ENCODE measurements at places on chromosomes 7 and 10. TPM values are rescaled to one million over a fixed set of nuclear protein-coding genes. Genes with fewer than 3 reads are reported as not detected.

The CALHM1 gene
- total RNA-seq = not detected

The MARVELD1 gene
- total RNA-seq = 24.6 TPM

DNA sequence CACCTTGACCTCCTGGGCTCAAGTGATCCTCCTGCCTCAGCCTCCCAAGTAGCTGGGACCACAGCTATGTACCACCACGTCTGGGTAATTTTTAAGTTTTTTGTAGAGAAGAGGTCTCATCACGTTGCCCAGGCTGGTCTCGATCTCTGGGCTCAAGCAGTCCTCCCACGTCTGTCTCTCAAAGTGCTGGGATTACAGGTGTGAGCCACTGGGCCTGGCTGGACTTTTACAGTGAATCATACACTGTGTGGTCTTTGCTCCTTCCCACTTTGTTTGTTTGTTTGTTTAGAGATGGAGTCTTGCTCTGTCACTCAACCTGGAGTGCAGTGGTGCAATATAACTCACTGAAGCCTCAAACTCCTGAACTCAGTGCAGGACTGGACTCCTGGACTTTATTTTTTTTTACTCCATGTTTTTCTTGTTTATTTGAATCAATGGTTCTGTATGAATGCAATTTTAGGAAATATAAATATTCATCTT is 12.5 kb downstream of the PPIA start:
- peaks cover 6% of the 10 kb centered on the region for H3K36me3 ChIP-seq
- no peak overlapping the region for H3K27ac ChIP-seq
- no peak overlapping the region for H3K4me3 ChIP-seq
- no peaks in the 10 kb centered on the region for H3K4me1 ChIP-seq
- DNase-seq = no peak
- no peaks in the 10 kb centered on the region for H3K27me3 ChIP-seq

- no peaks in the 10 kb centered on the region for H3K36me3 ChIP-seq
- DNase-seq = no peak
- no peak overlapping the region for H3K4me3 ChIP-seq
- no peak overlapping the region for H3K27ac ChIP-seq
These were observed 201.9 kb downstream of the BMPER start for GRCh38 chr7:34107276-34107675.

GRCh38 chr10:96325719-96326373 is 21.6 kb downstream of the DNTT start:
- no peaks in the 10 kb centered on the region for H3K36me3 ChIP-seq
- H3K27me3 ChIP-seq = peaks cover 3% of the 10 kb centered on the region
- H3K4me1 ChIP-seq = no peaks in the 10 kb centered on the region
- DNase-seq = no peak
- no peak overlapping the region for H3K4me3 ChIP-seq
- no peak overlapping the region for H3K27ac ChIP-seq

GRCh38 chr7:1422512-1423263 is 36.6 kb downstream of the MICALL2 start:
- no peaks in the 10 kb centered on the region for H3K36me3 ChIP-seq
- DNase-seq = no peak
- H3K4me3 ChIP-seq = no peak overlapping the region
- H3K4me1 ChIP-seq = no peaks in the 10 kb centered on the region

DNA sequence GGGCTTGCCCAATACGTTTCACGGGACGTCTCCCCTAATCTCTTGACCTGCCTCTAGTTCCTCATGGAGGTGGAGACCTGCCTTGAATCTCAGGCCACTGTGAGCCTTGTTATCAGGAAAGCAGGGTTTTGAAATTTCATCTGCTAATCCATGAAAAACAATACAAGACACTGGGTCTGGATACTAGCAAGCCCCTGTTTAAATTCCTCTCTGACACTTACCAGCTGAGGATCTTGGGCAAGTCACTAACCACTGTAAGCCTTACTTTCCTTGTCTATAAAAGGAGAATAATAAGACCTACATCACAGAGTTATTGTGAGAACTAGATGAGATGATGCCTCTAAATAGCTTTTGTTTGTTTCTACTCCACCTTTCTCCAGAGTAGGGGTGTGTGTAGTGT is 303.6 kb downstream of the FGFR2 start:
- DNase-seq = no peak
- peaks cover 22% of the 10 kb centered on the region for H3K4me1 ChIP-seq

DNA sequence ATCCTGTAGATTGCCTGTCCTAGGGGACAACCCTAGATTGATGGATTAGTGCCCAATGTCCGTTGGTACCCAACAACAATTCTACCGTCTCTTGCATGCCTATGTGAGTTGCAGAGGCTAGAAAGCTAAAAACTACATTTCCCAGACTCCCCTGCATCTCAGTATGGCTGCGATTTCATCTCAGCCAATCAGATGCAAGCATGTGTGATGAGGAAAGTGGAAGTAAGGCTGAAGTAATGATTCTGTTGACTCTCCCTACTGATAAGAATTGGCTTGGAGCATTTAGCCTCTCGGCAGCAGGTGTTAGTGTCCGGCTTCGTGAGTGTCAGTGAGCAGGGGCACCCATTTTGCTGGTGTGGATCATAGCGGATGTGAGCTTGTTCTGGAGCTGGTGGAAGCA is 171.9 kb downstream of the FGFR2 start:
- H3K27ac ChIP-seq = peak overlapping the region; percentile 75
- no peak overlapping the region for H3K4me3 ChIP-seq
- DNase-seq = no peak

- no peaks in the 10 kb centered on the region for H3K36me3 ChIP-seq
- no peak for DNase-seq
- H3K27me3 ChIP-seq = no peaks in the 10 kb centered on the region
- H3K27ac ChIP-seq = no peak overlapping the region
These were observed 30.4 kb upstream of the TARP start for GRCh38 chr7:38303866-38304265.

DNA sequence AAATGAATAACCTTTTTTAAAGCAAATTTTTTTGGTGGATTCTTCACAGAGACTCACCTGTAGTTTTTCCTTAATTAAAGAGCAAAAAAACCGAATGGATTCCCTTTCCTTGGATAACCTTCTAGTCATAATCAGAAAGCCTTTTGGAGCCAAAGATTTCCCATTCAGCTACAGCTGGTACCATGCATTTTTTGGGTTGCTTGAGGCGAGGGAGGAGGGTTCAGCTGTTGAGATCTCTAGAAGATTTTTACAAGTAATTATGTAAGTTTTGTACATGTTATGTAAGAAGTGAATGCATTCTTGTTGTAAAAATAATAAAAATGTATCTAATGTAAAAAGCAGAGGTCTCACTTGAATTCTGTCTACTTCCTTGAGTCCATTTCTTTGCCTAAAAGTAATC is 463.2 kb downstream of the SORCS3 start:
- no peaks in the 10 kb centered on the region for H3K36me3 ChIP-seq
- H3K27me3 ChIP-seq = no peaks in the 10 kb centered on the region
- no peaks in the 10 kb centered on the region for H3K4me1 ChIP-seq
- no peak overlapping the region for H3K4me3 ChIP-seq
- no peak for DNase-seq
- no peak overlapping the region for H3K27ac ChIP-seq

GRCh38 chr7:138705167-138705566 is 4.0 kb upstream of the SVOPL start:
- DNase-seq = no peak
- no peaks in the 10 kb centered on the region for H3K27me3 ChIP-seq
- H3K36me3 ChIP-seq = no peaks in the 10 kb centered on the region

GRCh38 chr7:142714375-142714774 is 34.9 kb upstream of the PRSS1 start:
- H3K27me3 ChIP-seq = no peaks in the 10 kb centered on the region
- no peaks in the 10 kb centered on the region for H3K4me1 ChIP-seq
- H3K27ac ChIP-seq = no peak overlapping the region
- no peak overlapping the region for H3K4me3 ChIP-seq
- DNase-seq = no peak

- no peak for DNase-seq
- no peaks in the 10 kb centered on the region for H3K27me3 ChIP-seq
- H3K27ac ChIP-seq = no peak overlapping the region
- H3K36me3 ChIP-seq = no peaks in the 10 kb centered on the region
These were observed 36.3 kb upstream of the PDK4 start for GRCh38 chr7:95632609-95633008.

- H3K27ac ChIP-seq = no peak overlapping the region
- no peaks in the 10 kb centered on the region for H3K27me3 ChIP-seq
- no peaks in the 10 kb centered on the region for H3K36me3 ChIP-seq
- no peak overlapping the region for H3K4me3 ChIP-seq
- no peaks in the 10 kb centered on the region for H3K4me1 ChIP-seq
These were observed 146.4 kb downstream of the ZNF248 start for GRCh38 chr10:37710831-37711616.

GRCh38 chr7:39451901-39452300 is 114.3 kb upstream of the YAE1 start:
- H3K27ac ChIP-seq = no peak overlapping the region
- no peak for DNase-seq
- H3K4me3 ChIP-seq = no peak overlapping the region
- no peaks in the 10 kb centered on the region for H3K4me1 ChIP-seq
- peaks cover 3% of the 10 kb centered on the region for H3K27me3 ChIP-seq
